Stimulated activated CD8-positive, alpha-beta memory T cell treated with anti-CD3 and anti-CD28 coated beads, Interleukin-2, amount 100 ng/mL, for 1 hour (primary cell): ENCODE measurements at places on chromosomes 13 and 19.

GRCh38 chr13:95579303-95579702 is 26.8 kb downstream of the CLDN10 start:
- no peak for DNase-seq

- DNase-seq, result no peak
These were observed 57.0 kb downstream of the SLC7A9 start for GRCh38 chr19:32812571-32812970.

- DNase-seq, result no peak
These were observed 121.0 kb downstream of the COG6 start for GRCh38 chr13:39776439-39776838.

DNA sequence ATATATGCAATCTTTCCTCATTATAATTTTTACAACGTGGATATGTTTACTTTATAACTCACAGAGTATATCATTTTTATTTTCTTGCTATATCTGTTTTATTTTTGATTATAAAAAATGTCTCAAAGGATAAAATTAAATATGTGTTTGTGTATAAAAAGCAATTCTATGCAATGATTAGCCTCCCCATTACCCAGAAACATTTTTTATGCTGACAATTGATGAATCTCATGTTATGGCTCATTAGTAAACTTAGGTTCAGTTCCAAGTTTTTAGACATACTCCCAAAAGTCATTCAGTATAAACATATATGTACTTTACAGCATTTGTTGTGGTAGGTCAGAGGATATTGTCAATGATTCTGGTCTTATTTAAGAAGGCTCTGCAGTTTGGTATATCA is 540.1 kb upstream of the SPRY2 start:
- DNase-seq, result no peak

GRCh38 chr13:29702912-29703351 is 107.4 kb upstream of the SLC7A1 start:
- DNase-seq, result no peak

DNA sequence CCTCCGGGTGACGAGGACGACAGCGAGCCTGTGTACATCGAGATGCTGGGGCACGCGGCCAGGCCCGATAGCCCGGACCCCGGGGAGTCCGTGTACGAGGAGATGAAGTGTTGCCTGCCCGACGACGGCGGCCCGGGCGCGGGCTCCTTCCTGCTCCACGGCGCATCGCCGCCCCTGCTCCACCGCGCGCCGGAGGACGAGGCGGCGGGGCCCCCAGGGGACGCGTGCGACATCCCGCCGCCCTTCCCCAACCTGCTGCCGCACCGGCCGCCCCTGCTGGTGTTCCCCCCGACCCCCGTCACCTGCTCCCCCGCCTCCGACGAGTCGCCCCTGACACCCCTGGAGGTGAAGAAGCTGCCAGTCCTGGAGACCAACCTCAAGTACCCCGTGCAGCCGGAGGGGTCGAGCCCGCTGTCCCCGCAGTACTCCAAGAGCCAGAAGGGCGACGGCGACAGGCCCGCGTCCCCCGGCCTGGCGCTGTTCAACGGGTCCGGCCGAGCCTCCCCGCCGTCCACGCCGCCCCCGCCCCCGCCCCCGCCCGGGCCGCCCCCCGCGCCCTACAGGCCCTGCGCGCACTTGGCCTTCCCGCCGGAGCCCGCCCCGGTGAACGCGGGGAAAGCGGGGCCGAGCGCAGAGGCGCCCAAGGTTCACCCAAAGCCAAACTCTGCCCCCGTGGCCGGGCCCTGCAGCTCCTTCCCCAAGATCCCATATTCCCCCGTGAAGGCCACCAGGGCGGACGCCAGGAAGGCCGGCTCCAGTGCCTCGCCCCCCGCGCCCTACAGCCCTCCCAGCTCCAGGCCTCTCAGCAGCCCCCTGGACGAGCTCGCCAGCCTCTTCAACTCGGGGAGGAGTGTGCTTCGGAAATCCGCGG is 511.3 kb downstream of the MYO16 start:
- no peak for DNase-seq

DNA sequence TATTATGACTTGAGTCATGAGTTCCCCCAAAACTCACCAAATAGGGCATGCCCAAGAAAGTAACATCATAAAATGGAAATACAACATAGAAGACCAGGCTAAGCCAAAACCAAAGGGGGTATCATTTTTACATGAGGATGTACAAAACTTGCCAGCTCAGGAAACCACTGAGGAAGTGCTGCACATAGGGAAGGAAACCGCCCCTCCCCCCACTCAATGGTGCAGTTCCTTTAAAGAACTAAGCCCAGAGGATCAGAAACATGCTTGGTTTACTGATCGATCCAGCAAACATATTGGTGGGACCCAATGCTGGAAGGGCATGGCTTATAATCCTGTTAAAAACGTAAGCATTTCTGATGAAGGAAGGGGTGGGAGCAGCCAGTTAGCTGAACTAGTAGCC is 4.2 kb upstream of the ZNF486 start:
- no peak for DNase-seq

DNA sequence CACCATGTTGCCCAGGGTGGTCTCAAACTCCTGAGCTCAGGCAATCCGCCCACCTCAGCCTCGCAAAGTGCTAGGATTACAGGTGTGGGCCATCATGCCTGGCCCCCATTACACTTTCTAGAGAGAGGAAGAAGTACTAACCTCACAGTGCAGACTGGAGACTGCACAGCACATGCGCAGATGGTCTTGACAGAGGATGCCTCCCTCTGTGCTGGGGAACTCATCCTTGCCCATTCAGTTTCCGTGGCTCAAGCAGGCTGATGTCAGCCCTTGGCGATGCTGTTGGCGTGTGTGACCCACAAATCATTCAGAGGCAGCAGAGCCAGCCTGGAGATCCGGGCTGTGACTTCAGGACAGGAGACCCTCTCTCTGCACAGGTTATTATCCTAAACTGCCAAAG is 14.6 kb upstream of the FFAR2 start:
- DNase-seq, result no peak

DNA sequence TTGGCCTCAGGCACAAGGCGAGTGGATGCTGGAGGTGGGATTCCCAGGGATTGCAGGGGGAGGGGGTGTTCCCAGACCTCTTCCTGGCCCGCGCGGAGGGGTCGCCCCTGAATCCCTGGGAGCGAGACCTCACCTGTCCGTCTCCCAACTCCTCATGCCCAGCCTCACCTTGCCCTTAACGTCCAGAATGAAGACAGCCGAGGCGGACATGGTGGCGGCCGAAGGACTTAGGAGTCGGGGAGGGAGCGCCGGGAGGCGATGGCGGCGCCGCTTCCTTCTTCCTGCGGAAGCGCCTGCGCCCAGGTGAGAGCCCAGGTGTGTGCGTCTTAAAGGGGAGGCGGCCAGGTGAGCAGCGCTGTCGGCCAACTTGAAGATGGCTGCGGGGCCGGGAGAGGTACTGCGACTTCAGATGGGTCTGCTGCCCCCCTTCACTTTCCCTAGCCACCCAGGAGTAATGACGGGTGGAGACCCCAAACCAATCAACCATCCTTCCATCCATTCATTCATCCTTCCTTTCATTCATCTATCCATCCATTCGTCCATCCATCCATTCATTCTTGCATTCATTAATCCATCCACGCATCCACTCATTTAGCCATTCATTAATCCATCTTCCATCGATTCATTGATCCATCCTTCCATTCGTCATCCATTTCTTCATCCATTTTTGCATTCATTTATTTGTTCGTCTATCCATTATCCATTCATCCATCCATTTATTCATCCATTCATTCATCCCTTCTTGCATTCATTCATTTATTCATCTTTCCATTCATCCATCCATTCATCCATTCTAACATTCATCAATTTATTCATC is at the start of gene AP1M2:
Gene AP1M2, minus strand, starts transcription at position 291 of the 817 bp plus-strand sequence. Its CDS starts 81 bp downstream, at position 210.
- DNase-seq, result no peak
